Fibroblast of skin of left quadriceps (primary cell): ENCODE measurements at places on chromosomes 4 and X.
A peak's percentile ranks its signal among the peaks of the same experiment; 100 is the strongest.

GRCh38 chrX:140022482-140022881 lies 57.2 kb upstream of the CXorf66 start:
- no peak for DNase-seq

DNA sequence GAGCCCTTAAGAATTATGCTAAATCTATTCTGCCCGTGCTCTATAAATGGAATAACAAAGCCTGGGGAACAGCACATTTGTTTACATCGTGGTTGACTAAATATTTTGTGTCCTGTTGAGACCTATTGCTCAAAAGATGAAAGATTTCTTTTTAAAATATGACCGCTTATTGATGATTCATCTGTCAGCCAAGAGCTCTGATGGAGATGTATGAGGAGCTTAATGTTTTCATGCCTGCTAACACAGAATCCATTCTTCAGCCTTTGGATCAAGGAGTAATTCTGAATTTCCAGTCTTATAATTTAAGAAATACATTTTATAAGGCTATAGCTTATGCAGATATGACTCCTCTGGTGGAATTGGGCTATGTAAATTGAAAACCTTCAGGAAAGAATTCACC lies 271.3 kb upstream of the FAT4 start:
- peak; percentile 11 for DNase-seq

DNA sequence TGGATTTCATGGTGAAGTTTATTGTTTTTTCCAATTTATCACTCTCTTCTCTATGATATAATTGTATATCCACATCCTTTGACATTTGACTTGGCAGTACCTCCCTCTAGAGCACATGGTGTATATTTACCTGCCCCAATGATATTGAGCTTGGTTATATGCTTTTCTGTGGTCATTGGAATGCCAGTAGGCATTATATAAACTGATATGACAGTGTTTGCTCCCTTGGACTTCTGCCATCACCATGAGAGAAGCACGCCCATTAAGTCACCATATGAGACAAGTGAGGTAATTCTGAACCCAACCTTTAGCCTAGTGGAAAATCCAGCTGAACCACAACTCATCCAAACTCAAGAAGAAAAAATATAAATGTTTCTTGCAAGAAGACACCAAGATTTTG lies 2761.5 kb downstream of the ARAP2 start:
- DNase-seq, result no peak

GRCh38 chr4:110197529-110198042 lies 829 bp downstream of the ELOVL6 start:
- no peak for DNase-seq
